ENCODE measurements at places on chromosomes 12 and 14.

DNA sequence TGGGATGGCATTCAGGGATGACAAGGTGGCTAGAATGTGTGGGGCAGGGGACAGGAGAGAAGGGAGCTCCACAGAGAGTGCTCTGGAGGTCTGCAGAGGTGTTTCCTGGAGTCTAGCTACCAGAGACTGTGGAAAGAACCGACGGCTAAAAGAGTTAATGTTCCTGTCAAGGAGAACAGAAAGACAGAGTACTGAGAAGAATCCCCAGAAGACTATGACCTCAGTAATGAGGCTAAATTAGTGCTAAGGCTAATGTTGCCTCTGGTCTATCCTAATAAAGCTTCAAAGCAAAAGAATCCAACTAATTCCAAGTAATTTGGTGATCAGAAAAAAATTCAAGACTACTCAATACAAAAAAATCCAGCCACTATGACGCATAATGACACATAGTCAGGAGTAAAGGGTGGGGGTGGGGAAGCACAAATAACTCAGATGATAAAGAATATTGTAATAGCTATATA is 44.7 kb downstream of the FERMT2 start:
- no peak overlapping the region for H3K27ac ChIP-seq
- DNase-seq, result no peak
- peaks cover 4% of the 10 kb centered on the region for H3K4me1 ChIP-seq
- H3K36me3 ChIP-seq, result peaks cover 6% of the 10 kb centered on the region
- H3K27me3 ChIP-seq, result no peaks in the 10 kb centered on the region

- no peaks in the 10 kb centered on the region for H3K4me1 ChIP-seq
- no peak overlapping the region for H3K27ac ChIP-seq
- H3K4me3 ChIP-seq, result no peak overlapping the region
- DNase-seq, result peak; percentile 25
Observed at GRCh38 chr14:88270776-88271175, 52.3 kb downstream of the KCNK10 start.

GRCh38 chr14:76267322-76268046 is 108.5 kb upstream of the ESRRB start:
- H3K27me3 ChIP-seq, result no peaks in the 10 kb centered on the region
- H3K4me1 ChIP-seq, result peaks cover 2% of the 10 kb centered on the region
- H3K4me3 ChIP-seq, result no peak overlapping the region
- no peak overlapping the region for H3K27ac ChIP-seq
- no peaks in the 10 kb centered on the region for H3K36me3 ChIP-seq

- no peak for DNase-seq
- no peak overlapping the region for H3K27ac ChIP-seq
- H3K4me3 ChIP-seq, result no peak overlapping the region
- H3K36me3 ChIP-seq, result peaks cover 11% of the 10 kb centered on the region
Observed at GRCh38 chr12:54351341-54351740, 12.9 kb downstream of the GPR84 start.

DNA sequence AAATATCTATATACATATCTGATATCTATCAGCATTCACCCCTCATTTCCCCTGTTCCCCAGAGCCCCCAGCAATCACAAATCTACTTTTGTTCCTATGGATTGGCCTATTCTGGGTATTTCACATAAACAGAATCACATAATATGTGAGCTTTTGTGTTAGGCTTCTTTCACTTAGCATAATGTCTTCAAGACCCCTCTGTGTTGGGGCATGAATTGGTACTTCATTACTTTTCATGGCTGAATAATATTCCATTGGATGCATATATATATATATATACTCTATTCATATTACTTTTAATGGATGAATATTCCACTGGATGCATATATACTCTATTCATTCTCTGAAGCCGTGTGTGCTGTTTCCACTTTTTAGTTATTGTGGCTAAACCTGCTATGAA is 28.7 kb downstream of the CAMKK2 start:
- H3K4me3 ChIP-seq, result no peak overlapping the region
- no peaks in the 10 kb centered on the region for H3K4me1 ChIP-seq
- H3K36me3 ChIP-seq, result peaks cover 24% of the 10 kb centered on the region
- H3K27me3 ChIP-seq, result no peaks in the 10 kb centered on the region
- DNase-seq, result no peak

DNA sequence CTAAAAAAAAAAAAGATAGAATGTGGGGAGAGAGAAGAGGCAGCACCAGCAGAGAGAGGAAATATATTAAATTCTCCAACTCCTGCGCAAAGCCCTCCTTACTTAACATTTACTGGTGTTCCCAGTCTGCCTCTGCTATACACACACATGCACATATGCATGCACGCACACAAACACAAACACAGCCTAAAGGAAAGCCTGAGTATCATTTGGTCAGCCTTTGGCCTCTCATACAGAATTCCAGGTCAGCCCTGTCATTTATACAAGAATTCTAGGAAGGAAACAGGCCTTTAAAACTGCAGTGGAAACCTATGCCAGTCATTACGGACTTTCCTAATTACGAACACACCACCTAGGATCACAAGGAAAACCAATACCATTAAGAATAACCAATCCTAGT is 269.4 kb downstream of the ITPR2 start:
- H3K36me3 ChIP-seq, result no peaks in the 10 kb centered on the region
- H3K4me1 ChIP-seq, result no peaks in the 10 kb centered on the region
- H3K27ac ChIP-seq, result no peak overlapping the region
- no peak for DNase-seq
- no peaks in the 10 kb centered on the region for H3K27me3 ChIP-seq
- H3K4me3 ChIP-seq, result no peak overlapping the region

DNA sequence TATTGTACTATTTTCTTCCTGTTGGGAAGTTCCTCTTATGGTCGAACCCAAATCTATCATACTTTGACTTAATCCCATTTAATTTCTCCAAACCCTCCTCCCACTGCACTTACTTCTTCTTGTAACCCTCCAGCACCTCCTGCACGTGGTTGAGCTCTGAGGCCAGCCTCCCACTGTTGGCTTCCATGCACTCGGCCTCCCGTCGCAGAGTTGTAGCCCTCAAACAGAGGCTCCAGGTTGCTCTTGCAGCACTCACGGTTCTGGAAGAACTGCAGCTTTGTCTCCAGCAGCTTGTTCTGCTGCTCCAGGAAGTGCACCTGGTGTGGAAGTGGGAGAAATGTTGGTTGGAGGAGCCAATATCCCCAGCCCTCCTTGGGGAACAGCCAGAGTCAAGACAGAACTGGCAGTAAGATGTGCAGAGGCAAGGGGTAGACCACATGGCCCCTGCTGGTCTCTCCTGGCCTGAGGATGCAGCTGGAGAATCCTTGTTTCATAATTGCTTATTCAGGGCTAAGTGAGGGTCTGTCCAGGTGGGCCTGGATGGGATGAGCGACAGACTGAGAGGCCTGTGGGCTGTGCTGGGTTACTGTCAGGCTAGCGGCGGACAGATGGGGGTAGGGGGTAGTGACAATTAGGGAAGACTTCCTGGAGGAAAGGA is 18.4 kb upstream of the KRT86 start:
- no peaks in the 10 kb centered on the region for H3K36me3 ChIP-seq
- no peak overlapping the region for H3K4me3 ChIP-seq
- peaks cover 10% of the 10 kb centered on the region for H3K27me3 ChIP-seq
- H3K27ac ChIP-seq, result no peak overlapping the region
- no peaks in the 10 kb centered on the region for H3K4me1 ChIP-seq

- DNase-seq, result peak; percentile 94
- H3K36me3 ChIP-seq, result no peaks in the 10 kb centered on the region
- no peaks in the 10 kb centered on the region for H3K27me3 ChIP-seq
- no peak within 1 kb of the TSS for H3K4me3 ChIP-seq
Observed at GRCh38 chr12:119178544-119179334, at the start of gene HSPB8. TSS of gene HSPB8 (plus strand) at chr12:119178931. CDS start at chr12:119179313, 382 bp downstream.

GRCh38 chr12:22529281-22530060 is 14.9 kb downstream of the C2CD5 start:
- H3K4me1 ChIP-seq, result no peaks in the 10 kb centered on the region
- no peak overlapping the region for H3K4me3 ChIP-seq
- peak; percentile 44 for DNase-seq

DNA sequence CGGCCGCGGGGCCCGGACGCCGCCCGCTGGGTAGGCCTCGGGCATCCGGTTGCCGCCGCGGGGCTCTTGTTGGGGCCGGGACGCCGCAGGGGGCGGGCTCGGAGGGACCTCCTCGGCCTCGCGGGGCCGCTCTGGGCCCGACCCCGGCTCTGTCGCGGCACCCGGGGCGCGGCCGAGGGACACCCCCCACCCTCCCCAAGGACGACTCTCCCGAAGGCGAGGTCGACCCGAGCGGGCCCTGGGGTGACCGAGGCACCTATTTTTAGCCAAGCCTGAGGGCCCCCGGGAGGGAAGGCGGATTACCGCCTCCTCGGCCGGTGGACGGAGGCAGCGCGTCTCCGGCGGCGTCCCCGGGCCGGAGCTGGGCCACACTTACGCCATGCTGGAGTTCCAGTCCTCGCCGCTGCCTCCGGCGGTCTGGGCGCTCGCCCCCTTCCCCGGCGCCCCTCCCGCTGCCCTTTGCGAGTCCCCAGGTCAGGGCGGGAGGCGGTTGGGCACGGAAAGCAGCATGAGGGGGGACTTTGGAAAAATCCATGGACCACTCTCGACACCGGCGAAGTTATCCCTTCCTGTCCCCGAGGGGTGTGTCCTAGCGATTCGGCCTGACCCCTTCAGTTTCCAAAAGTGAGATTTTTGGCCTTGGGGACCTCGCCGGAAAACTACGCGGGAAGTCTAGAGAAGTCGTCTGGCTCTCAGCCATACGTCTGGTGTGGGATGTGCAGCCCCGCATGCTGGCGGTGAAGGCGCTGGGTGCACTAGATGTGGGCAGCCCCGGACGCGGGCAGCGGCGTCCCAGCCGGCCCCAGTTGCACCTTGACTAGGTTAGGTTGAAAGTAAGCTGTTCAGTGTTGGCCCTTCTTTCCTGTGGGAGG is 699 bp downstream of the KTN1 start:
- DNase-seq, result peak; percentile 76
- peak overlapping the region; percentile 99 for H3K27ac ChIP-seq
- H3K36me3 ChIP-seq, result no peaks in the 10 kb centered on the region
- peaks cover 12% of the 10 kb centered on the region for H3K4me1 ChIP-seq
- H3K4me3 ChIP-seq, result peak overlapping the region; percentile 93

DNA sequence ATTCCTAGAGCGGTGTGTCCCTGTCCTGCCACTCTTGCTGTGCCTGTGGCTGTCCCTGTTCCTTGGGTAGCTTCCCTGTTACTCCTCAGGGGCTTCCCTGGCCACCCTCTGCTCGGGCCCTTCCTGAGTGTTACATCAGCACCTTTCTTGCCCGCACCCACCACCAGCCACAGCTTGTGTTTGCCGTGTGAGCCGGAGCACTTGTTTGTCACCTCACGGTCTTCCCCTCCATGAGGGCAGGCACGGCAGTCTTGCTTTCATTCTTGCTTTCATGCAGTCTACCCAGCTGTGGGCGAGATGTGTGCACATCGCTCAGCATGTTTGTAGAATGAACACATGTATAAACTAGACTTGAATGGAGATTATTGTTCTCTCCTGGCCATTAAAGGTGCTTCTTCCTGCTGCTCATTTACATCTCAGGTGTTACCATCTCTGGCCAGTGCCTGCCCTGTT is 42.0 kb downstream of the TRAF3 start:
- peaks cover 2% of the 10 kb centered on the region for H3K4me1 ChIP-seq
- H3K27ac ChIP-seq, result no peak overlapping the region
- no peak for DNase-seq
- H3K4me3 ChIP-seq, result no peak overlapping the region
- no peaks in the 10 kb centered on the region for H3K36me3 ChIP-seq

GRCh38 chr14:100078216-100078803 is 13.1 kb downstream of the EVL start:
- DNase-seq, result peak; percentile 26
- H3K4me1 ChIP-seq, result peaks cover 3% of the 10 kb centered on the region
- no peaks in the 10 kb centered on the region for H3K36me3 ChIP-seq

DNA sequence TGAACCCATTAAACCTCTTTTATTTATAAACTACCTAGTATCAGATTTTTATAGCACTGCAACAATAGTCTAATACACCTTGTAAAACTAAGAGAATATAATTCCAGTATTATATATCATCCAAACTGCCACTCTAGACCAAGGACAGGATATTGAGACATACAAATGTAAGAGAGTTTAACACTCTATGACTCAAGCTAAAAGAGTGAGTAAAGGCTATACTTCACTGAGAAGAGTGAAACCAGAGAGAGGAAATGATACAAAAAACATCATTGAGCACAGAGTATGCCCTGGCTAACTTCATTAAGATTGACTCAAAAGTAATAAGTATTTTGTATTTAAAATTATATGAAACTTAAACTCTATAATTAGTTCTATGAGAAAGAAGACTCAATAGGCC is 1951.9 kb upstream of the SEL1L start:
- no peaks in the 10 kb centered on the region for H3K27me3 ChIP-seq
- no peak overlapping the region for H3K4me3 ChIP-seq
- DNase-seq, result no peak
- H3K4me1 ChIP-seq, result no peaks in the 10 kb centered on the region
- no peaks in the 10 kb centered on the region for H3K36me3 ChIP-seq

GRCh38 chr12:13380297-13380696 is 183.8 kb downstream of the EMP1 start:
- H3K4me1 ChIP-seq, result no peaks in the 10 kb centered on the region
- no peak overlapping the region for H3K27ac ChIP-seq
- H3K4me3 ChIP-seq, result no peak overlapping the region
- no peaks in the 10 kb centered on the region for H3K27me3 ChIP-seq
- H3K36me3 ChIP-seq, result no peaks in the 10 kb centered on the region
- no peak for DNase-seq

DNA sequence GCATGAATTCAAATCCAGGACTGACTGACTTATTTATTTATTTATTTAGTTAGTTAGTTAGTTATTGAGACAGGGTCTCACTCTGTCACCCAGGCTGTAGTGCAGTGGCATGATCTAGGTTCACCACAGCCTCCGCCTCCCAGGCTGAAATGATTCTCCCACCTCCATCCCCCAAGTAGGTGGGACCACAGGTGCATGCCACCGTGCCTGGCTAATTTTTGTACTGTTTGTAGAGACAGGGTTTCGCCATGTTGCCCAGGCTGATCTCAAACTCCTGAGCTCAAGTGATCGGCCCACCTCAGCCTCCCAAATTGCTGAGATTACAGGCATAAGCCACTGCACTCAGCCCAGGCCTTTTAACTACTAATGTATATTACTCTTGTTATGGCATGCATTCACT is 36.0 kb downstream of the BTG1 start:
- DNase-seq, result no peak
- H3K27me3 ChIP-seq, result no peaks in the 10 kb centered on the region
- H3K4me3 ChIP-seq, result no peak overlapping the region
- peaks cover 10% of the 10 kb centered on the region for H3K4me1 ChIP-seq
- H3K27ac ChIP-seq, result no peak overlapping the region
- no peaks in the 10 kb centered on the region for H3K36me3 ChIP-seq

DNA sequence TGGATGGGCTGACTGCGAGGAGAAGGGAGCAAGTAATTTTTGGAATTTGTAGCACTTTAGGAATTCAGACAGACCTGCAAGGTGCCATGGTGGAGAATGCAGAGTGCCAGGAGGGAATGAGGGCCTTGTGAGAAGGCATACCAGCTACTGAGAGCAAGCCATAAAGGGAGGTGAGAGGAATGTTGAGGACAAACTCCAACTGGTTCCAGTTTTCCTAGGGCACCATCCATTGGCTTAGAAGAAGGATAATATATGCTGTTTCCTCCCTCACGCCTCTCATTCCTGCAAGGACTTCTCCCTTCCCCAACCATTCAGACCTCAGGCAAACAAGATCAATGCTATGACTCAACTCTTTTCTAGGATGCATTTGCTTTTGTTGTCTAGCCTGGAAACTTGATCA is 11.2 kb upstream of the DAAM1 start:
- no peaks in the 10 kb centered on the region for H3K27me3 ChIP-seq
- H3K36me3 ChIP-seq, result no peaks in the 10 kb centered on the region
- no peak overlapping the region for H3K4me3 ChIP-seq
